PC-3 (cell line): ENCODE measurements at places on chromosomes 4 and X. TPM values are rescaled to one million over a fixed set of nuclear protein-coding genes. Genes with fewer than 3 reads are reported as not detected.

GRCh38 chr4:88573276-88573980, 18.9 kb upstream of the HERC3 start:
- DNase-seq, result no peak

DNA sequence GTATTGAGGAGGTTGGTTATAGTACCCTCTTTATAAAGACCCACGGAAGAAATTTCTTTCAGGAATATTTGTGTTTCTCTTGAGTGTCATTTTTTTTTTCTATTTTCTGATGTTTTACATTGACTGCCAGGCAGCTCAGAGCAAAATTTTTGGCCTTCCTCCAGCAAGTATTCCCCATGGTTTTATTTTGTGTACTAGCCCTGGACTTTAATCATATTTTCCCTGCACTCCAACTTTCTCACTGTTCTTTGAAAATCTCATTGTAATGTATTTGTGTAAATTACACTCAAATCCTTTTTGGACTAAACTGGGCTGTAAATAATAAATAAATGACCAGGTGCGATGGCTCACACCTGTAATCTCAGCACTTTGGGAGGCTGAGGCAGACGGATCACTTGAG, 45.6 kb upstream of the USP46 start:
- no peak for DNase-seq

- no peak for DNase-seq
These were observed 282.0 kb downstream of the GALNTL6 start for GRCh38 chr4:172095161-172095560.

DNA sequence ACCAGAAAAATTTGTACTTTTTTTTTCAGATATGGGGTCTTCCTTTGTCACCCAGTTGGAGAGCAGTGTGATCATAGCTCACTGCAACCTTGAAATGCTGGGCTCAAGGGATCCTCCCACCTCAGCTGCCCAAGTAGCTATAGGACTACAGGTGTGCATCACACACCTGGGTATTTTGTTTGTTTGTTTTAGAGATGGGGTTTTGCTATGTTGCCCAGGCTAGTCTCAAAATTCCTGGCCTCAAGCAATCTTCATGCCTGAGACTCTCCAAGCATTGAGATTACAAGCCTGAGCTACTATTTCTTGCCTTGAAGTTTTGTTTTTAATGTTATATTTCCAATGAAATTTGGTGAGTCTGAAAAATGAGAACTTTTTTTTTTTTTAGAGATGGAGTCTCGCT, 847.8 kb downstream of the TRIML1 start:
- no peak for DNase-seq

DNA sequence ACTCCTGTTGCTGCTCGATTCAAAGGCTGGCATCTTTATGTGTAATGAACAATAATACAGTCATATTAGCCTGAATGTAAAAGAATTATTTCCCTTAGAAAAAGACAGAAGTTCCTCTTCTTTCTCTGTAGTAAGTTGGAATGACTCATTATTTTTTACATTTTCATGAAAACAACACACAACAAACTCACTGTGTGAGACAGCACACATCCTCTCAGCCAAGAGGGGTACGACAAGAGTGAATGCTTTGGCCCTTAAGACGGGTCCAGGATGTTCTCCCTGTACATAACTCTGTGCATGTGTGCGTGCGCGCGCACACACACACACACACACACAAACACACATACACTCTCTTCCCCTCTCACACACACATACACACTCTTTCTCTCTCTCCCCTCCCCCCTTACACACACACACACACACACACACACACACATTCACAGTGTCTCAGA, 72.8 kb downstream of the MANBA start:
- no peak for DNase-seq

- DNase-seq, result no peak
These were observed 459.9 kb upstream of the BOD1L1 start for GRCh38 chr4:14087459-14087858.

DNA sequence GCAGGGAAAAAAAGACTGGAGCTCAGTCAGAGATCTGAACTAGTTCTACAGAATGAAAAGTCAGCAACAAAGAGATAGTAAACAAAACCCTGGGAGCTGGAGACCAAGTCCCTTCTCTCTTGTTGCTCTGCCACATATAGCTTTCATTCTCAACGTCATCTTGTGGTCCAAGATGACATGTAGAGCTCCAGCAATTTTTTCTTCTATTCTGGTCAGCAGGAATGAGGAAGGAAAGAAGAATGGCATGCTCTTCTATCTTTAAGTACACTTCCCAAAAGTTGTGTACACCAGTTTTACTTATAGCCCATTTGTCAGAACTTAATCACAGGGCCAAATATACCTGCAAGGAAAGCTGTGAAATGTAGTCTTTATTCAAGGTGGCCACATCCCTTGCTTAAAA, 45.6 kb downstream of the RAP2C start:
- no peak for DNase-seq

- DNase-seq, result no peak
These were observed 6.5 kb upstream of the GJB1 start for GRCh38 chrX:71216485-71216884.

DNA sequence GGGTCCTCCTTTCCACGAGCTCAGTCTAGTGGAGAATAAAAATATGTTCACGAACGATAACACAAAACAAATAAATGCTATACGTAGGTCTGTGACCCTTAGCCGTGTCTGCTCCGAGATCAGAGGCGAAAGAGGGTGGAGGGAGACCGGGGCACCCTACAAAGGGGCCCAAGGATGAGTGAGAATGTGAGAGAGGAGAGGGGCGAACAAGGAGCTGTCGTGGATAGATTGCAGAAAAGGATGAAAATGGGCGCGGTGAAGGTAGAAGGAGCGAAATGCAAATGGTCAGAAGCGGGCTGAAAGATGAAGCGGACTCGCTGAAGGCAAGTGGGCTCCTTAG, 6.2 kb upstream of the ZBTB33 start:
- DNase-seq, result no peak

GRCh38 chr4:142858446-142858845, 12.3 kb upstream of the INPP4B start:
- DNase-seq, result no peak

DNA sequence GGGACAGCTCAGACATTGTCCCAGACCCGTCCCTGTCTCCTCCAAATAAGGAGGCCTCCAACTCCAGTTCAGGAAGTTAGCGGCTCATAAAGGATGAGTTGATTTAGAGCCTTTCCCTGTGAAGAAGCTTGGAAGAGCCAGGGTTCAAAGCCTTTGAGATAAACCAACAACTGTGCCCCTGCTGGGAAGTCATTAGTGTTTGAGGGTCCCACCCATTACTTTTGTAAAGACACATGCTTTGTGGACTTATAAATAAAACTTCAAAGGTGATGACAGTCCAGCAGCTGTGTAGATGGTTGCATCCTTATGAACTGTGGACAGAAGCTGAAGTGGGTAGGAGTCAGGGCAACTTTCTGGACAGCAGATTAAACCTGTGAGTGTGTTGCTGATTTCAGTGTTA, 86.0 kb upstream of the PGRMC2 start:
- no peak for DNase-seq

- DNase-seq, result peak; percentile 43
These were observed 118.0 kb upstream of the EDNRA start for GRCh38 chr4:147362938-147363337.

- no peak for DNase-seq
These were observed 321.3 kb downstream of the ADGRL3 start for GRCh38 chr4:61521451-61521850.

DNA sequence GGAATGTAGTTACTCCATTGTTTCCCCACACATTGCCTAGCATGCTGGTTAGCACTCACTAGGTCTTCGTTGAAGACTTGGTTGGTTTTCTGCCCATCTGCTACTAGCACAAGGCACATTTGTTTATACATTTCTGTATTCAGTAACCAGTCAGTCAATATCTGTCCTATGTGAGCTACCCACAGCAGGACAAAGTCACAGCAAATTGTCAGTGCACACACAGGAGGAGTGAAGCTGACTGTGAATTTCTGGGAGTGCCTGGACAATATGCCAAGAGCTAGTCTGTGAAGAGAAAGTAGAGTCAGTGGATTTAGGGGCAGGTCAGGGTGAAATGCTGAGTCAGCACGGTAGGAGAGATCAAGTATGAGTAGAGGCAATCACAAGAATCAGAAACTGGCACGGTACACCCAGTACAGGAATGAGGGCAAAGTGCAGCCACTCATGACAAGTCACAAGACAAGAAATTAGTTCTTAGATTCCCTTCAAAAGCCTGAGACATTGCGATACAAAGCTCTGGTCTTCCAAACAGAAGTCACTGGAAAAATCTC, 1049.8 kb upstream of the POU3F4 start:
- no peak for DNase-seq

GRCh38 chr4:6909113-6909969, at the start of gene TBC1D14:
Gene TBC1D14, plus strand, starts transcription at chr4:6909826. Its CDS starts 13,564 bp downstream, at chr4:6923390.
- DNase-seq, result peak; percentile 66

- no peak for DNase-seq
These were observed 82.3 kb upstream of the ADRA2C start for GRCh38 chr4:3683744-3684421.

GRCh38 chr4:147940171-147940570, 208.3 kb downstream of the ARHGAP10 start:
- DNase-seq, result no peak

DNA sequence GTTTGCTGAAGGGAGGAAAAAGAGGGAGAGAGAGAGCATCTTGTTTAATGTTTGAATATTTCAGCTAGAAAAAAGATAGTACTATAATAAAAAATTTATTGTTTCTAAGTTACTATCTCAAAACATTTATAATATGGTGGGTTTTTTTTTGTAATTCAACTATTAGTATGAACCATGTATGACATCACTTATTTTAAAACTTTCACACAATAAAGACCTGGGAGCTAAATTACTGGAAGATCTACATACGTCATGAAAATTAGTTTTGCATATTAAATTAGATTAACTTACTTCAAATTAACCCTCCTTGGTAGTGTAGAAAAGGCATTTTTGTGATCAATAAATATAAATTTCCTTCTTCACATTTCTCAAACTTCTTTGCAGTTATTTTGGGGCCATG, 432.0 kb upstream of the SLIT2 start:
- DNase-seq, result no peak

DNA sequence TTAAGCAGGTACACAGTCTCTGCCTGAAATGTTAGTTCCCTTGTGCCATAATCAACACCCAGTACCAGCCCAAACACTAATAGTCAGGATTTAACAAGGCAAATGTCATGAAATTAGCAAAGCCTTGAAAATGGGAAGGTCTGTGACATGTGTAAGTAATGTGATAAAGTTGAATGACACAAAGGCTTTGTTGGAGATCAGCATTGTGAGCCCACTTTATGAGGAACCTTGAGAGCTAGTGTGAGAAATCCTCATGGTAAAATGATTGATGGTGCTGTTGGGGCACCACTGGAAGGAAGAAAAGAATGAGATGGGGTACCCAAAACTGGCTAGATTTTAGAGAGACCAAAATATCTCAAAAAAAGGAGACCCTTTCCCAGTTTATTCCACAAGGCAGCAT, 3.3 kb upstream of the LIN54 start:
- DNase-seq, result no peak

DNA sequence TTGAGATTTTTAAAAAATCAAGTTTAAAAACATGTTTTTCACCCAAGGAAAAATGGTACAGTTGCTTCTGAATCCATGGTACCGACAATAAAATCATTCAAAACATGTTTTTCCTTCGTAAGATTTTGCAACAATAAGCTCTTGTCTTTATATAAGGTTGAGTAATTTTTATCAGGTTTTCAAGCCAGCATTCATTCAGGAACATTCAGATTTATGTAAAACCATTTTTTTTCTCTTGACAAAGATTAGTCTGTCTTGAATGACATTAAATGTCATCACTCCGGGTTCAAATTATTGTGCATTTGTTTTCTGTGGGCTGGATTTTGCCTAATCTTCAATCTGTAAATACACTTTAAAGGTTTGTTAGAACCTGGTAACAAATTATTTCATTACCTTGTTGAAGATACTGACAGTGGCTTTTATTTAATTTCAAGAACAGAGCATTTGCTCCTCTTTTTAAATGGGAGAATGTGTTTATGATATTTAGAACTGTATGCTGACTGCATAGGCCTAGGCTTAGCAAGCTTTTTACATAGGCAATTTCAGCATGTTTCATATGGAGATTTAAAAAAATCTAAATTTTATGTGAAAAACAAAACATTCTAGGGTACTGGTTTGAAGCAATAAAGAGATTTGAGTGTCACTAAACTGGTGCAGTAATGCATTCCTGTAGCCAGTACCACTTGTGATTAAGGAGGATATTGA, 336.4 kb upstream of the HAND2 start:
- no peak for DNase-seq

- peak; percentile 2 for DNase-seq
These were observed 31.0 kb upstream of the HTRA3 start for GRCh38 chr4:8238515-8239053.

GRCh38 chr4:16129336-16129735, 45.5 kb upstream of the PROM1 start:
- no peak for DNase-seq

DNA sequence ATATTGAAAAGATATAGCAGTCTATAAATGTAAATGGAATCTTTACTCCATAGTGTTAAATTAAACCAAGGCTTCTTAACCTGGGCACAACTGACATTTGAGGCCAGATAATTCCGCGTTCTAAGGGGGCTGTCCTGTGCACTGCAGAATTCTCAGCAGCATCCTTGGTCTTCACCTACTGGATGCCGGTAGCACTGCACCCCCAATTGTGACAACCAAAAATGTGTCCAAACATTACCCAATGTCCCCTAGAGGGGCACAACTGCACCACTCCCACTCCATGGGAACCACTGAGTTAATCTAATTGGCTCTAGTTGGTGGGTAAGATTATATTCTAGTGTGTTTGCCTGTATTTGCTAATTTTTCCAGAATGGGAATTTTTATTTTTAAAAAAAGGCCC, 16.6 kb downstream of the AP1S2 start:
- DNase-seq, result peak; percentile 10

DNA sequence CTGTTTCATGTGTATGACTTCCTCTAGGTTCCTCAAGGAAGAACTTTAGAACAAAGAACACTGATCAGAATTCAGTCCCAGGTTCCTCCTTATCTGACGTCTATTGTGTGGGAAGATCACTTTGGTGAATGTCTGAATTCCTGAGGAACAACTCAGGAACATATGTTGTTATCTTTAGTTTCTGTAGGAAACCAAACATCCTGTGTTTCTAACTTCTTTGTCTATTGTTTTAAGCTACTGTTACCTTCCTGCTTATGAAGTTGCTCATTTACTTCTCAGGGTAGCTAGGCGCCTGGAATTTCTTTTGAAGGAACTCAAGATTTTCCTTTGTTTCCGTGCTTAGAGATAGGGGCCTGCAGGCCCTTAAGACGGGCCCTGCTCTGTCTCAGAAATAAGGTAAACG, 46.2 kb downstream of the MAGEB5 start:
- peak; percentile 7 for DNase-seq

- DNase-seq, result no peak
These were observed 43.3 kb downstream of the SPCS3 start for GRCh38 chr4:176363072-176363471.

- DNase-seq, result no peak
These were observed 19.1 kb downstream of the ATP5ME start for GRCh38 chr4:654871-655463.

The PI4K2B gene
- total RNA-seq, result 13.3 and 18.1 TPM in 2 replicates

The REST gene
- 21.7 and 22.4 TPM in 2 replicates for total RNA-seq

The MAGEA12 gene
- 0.23 and 0.29 TPM in 2 replicates for total RNA-seq

The THAP9 gene
- 3.2 and 3.3 TPM in 2 replicates for total RNA-seq

The KCNIP4 gene
- total RNA-seq, result not detected in 2 replicates

The GATA1 gene
- total RNA-seq, result not detected in 2 replicates

The USP17L22 gene
- total RNA-seq, result not detected in 2 replicates

The MAGEA1 gene
- 0.07 TPM in 1 of 2 replicates, not detected in the other for total RNA-seq

The SPANXA1 gene
- not detected in 2 replicates for total RNA-seq

The XAGE2 gene
- total RNA-seq, result not detected in 2 replicates

The ALPK1 gene
- 4.2 and 4.3 TPM in 2 replicates for total RNA-seq

The BEND2 gene
- not detected in 2 replicates for total RNA-seq

The SLC16A2 gene
- total RNA-seq, result 8.5 and 11.1 TPM in 2 replicates
